ENCODE measurements at places on chromosomes 16 and 17.

GRCh38 chr17:69761011-69761410 is 314.0 kb upstream of the KCNJ16 start:
- no peaks in the 10 kb centered on the region for H3K36me3 ChIP-seq
- no peak overlapping the region for H3K4me3 ChIP-seq
- H3K27me3 ChIP-seq: peaks cover 5% of the 10 kb centered on the region

- DNase-seq: no peak
- no peaks in the 10 kb centered on the region for H3K4me1 ChIP-seq
- H3K36me3 ChIP-seq: no peaks in the 10 kb centered on the region
- no peak overlapping the region for H3K27ac ChIP-seq
- peaks cover 17% of the 10 kb centered on the region for H3K27me3 ChIP-seq
- H3K4me3 ChIP-seq: no peak overlapping the region
These were observed 59.8 kb upstream of the NLK start for GRCh38 chr17:27982688-27983087.

- H3K4me1 ChIP-seq: no peaks in the 10 kb centered on the region
- no peaks in the 10 kb centered on the region for H3K36me3 ChIP-seq
- H3K4me3 ChIP-seq: no peak overlapping the region
- peaks cover 2% of the 10 kb centered on the region for H3K27me3 ChIP-seq
These were observed 19.1 kb downstream of the ABCC3 start for GRCh38 chr17:50653738-50654137.

DNA sequence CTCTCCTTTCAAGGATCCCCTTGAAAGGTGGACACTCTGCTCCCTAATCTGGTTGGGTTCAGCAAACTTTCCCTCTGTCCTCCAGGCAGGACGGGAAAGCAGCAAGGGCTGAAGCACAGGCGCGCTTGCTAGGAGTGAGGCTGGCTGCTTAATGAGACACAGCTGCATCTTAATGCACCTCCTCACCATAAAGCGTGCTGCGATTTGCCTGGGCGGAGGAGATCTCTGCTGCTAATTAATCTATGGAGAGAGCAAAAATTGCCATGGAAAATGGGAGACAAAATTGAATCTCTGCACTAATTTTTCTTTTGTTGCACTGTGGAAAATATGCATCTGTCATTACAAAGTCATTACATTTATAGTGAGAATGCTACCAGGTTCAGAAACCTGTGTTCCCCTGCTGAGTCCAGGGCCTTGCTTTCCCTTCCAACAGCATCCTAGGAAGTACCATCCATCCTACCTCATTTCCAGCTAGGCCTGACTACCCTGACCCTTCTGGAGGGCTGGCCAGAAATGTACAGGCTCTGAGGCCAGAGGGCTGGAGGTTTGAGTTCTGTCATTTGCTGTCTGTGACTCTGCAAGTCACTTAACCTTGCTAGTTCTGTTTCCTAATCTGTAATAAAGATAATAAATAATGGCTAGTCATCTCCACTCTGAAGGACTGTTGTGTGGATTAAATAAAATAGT is 43.5 kb upstream of the BCAR1 start:
- H3K4me1 ChIP-seq: no peaks in the 10 kb centered on the region
- H3K36me3 ChIP-seq: peaks cover 56% of the 10 kb centered on the region
- H3K27me3 ChIP-seq: peaks cover 5% of the 10 kb centered on the region
- no peak overlapping the region for H3K27ac ChIP-seq
- DNase-seq: no peak
- H3K4me3 ChIP-seq: no peak overlapping the region

DNA sequence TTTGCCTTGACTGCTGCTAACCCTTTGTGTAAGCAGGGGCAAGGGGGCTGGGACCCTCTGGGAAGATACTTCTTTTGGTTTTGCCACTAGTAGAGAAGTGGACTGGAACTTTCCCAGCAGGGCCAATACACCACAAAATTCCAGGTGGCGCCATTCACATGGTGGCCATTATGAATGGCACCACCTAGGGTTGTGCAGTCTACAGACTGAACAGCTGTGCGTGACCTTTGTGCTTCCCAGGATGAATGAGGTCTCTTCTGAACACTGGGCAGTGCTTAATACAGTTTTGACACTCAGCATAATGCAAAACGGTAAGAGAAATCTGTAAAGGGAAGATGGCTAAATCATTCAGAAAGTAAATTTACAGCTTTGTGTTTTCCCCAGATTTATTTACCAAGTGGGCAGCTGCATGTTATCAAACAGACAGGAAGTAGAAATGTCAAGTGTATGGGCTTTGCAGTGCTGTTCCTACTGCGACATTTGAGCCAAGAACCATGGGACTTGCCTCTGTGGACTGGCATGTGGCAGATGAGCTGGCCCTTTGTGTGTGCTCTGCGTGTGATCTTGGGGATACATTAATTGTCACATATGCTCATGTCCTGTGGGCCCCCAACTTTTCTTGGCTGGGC is 9.2 kb downstream of the SYT17 start:
- H3K36me3 ChIP-seq: no peaks in the 10 kb centered on the region
- peaks cover 10% of the 10 kb centered on the region for H3K27me3 ChIP-seq
- DNase-seq: no peak

DNA sequence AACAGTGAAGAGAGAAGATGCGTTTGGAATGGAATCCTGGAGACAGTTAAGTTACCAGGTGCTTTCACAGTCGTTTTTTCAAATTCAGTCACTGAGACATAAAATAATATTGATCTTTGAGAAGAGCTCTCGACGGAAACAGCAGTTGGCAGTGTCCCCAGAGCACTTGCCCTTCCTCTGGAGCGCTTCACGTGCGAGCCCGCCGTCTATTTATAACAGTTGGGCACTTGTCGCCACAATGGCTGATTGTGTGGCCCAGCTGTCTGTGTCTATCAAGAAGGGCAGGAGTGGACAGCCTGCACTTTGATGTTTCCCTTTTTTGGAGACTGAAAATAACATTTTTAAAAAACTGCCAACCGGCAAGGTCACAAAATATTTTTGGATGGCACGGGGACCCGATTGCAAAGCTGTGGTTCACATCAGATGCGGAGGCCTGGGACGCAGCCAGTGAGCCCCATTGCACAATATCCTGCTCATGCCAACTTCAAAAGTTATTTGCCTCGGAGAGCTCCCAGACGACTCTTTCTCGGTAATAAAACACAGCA is 62.9 kb downstream of the ADCY9 start:
- H3K27me3 ChIP-seq: no peaks in the 10 kb centered on the region
- H3K36me3 ChIP-seq: no peaks in the 10 kb centered on the region
- no peak overlapping the region for H3K27ac ChIP-seq
- H3K4me3 ChIP-seq: no peak overlapping the region
- no peak for DNase-seq

GRCh38 chr16:60646631-60647030 is 1389.6 kb downstream of the CDH8 start:
- H3K4me1 ChIP-seq: no peaks in the 10 kb centered on the region
- no peaks in the 10 kb centered on the region for H3K27me3 ChIP-seq
- no peak overlapping the region for H3K27ac ChIP-seq
- no peaks in the 10 kb centered on the region for H3K36me3 ChIP-seq

- no peak for DNase-seq
- no peaks in the 10 kb centered on the region for H3K4me1 ChIP-seq
- H3K4me3 ChIP-seq: no peak overlapping the region
- H3K27me3 ChIP-seq: no peaks in the 10 kb centered on the region
- no peak overlapping the region for H3K27ac ChIP-seq
- peaks cover 28% of the 10 kb centered on the region for H3K36me3 ChIP-seq
These were observed 17.2 kb downstream of the RSL1D1 start for GRCh38 chr16:11833951-11834695.

DNA sequence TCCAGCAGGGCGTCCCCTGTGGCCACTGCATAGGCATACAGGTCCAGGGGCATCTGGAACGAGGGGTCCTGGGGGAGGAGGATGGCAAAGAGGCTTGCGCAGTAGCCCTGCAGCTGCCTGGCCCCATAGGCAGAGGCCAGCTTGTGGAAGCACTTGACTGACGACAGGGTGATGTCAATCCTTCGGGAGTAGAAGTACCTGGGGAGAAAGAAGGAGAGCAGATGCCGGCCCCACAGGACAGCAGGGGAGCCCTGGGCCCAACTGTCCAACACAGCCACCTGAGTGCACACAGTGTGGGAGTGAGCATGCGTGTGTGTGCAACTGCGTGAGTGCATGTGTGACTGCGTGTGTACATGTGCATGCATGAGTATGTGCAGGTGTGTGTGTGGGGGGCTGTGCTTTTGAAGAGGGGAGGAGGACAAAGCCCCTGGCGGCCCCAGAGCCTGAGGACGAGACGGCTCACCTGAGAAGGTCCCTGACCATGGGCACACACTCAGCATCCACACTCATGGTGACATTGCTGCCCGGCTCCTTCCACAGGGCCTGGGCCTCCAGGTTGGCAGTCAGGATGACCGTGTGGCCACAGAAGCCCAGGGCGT is 7.1 kb downstream of the LGALS3BP start:
- H3K4me3 ChIP-seq: no peak overlapping the region
- no peak for DNase-seq
- no peaks in the 10 kb centered on the region for H3K27me3 ChIP-seq
- peaks cover 12% of the 10 kb centered on the region for H3K4me1 ChIP-seq
- no peaks in the 10 kb centered on the region for H3K36me3 ChIP-seq

All from activated naive CD8-positive, alpha-beta T cell treated with anti-CD3 and anti-CD28 coated beads, Interleukin-2, amount 50 U/mL, for 24 hours (primary cell).